ENCODE measurements at places on chromosomes 4 and X.

DNA sequence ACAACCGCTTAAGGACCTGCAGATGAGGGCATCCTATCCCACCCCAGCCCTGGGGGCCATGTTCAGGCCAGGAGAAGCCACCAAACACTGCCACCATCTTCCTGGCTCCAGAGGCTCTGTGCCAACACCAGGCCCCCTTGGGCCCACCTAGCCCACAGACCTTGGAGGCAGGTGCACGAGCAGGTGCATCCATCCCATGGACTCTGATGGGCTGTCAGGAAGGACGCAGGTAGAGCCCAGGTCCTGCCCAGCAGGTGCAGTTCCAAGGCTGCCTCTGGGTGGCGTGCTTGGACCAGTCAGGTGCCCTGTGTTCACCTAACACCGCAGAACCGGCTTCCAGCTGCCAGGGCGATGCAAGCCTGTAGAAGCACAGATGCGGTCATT lies 22.8 kb upstream of the PDE6B start:
- peak; percentile 4 for DNase-seq

DNA sequence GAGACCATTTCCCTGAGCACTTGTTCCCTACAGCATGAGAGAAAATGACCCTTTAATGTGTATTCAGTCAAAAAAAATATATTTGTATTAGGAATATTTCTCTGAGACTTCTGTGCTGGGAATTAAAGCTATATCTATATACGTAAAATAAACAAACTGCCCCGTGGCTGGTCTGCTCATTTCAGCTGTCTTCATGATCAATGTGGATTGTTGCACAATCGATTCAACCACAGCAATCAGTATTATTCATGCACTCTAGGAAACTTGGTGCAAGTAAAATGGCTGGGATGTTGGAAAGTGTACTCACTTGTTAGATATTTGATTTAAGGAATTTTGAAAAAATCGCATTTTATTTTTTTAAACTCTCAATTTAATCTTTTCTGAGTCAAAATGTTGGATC lies 307.9 kb upstream of the ZFP42 start:
- no peak for DNase-seq

GRCh38 chrX:51747671-51748070 lies 4.4 kb downstream of the GSPT2 start:
- DNase-seq = no peak

GRCh38 chr4:155603360-155603891 lies 63.2 kb upstream of the GUCY1A1 start:
- no peak for DNase-seq

DNA sequence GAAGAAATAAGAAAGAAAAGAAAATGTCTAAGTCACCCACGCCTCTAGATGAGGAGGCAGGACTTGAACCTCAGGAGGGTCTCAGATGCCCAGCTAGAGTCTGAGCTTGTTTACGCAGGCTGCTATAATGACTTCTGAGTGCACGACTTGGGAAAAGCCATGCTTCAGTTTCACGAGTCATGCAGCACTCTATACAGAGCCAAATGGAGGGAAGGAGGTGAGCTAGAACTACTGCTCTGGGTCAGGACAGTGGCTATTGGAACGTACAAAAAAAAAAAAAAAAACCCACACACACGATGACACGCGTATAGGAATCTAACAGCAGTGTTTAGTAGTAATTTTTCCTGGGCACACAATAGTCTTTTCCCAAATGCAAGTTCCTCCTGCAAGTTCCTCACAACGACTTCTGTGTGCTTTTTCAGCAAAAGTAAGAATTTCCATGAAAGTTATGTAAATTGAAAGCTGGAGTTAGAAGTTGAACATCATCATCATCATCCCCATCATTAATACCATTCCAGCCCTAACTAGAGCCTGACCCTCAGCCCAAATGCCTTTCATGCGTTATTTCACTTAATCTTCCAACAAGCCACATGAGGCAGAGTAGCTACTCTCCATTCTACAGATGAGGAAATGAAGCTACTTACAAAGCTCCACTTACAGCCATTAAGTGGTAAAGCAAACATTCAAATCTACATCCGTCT lies 36.6 kb downstream of the IRF2 start:
- DNase-seq = no peak

- DNase-seq = no peak
Observed at GRCh38 chr4:108940149-108940548, 177.3 kb upstream of the ETNPPL start.

DNA sequence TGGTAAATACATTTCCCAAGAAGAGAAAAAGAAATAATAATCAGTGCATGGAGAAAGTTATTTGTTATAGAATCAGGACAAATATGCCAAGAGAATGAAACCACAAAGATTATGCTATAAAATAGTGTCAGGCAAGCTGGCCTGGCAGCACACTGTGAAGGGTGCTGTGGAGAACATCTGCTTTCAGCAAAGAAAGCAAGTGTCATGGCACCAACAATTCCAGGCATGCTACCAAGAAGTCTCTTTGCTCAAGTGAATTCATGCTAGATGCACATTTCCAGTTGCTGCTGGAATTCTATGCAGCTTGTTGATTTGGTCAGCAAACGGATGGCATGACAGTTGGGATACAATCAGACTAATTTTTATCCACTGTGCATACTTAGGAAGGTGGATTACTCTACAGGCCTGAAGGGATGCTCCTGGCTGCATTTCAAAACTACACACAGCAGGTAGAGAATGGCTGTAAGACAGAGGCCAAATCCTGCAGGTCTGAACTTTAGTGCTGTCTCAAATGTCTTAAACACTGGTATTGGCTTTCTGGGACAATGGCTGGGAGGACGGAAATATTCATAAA lies 154.6 kb upstream of the FAT1 start:
- DNase-seq = no peak

GRCh38 chr4:62130230-62130629 lies 930.1 kb downstream of the ADGRL3 start:
- no peak for DNase-seq

DNA sequence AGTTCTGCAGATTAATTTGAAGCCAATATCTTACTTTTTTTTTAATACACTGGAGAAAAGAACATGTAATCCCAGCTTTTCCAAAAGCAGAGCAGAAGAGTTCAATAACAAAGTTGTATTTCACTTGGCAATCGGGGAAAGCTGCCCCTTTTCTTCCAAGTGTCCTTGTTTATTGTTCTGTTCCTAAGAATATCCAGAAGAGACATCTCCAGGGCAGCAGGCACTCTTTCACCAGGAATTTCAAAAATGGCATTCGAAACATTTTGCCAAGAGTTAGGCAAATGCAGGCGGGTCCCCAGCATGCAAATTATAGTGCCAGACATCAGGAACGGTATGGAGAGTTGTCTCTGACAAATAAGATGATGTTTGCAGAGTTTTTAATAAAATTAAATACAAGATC lies 494.5 kb downstream of the BCOR start:
- DNase-seq = no peak

DNA sequence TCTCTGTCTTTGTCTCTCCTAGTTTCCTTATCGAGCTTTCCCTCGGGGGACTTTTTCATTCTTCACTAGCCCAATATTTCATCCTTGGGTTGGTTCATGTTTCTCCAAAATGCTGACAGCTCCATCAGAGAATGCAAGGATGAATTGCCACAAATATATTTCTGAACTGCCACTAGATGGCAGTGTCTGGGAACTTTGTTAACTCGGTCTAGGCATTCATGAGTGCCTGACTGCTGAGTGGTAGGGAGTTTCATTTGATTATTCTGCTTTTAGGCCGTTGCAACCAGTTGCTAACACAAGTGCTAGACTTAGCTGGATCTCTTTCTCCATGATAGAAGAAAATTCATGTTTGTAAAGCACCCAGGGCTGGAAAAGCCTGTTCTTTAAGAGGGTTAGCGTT lies 73.5 kb upstream of the RAP2C start:
- DNase-seq = no peak

DNA sequence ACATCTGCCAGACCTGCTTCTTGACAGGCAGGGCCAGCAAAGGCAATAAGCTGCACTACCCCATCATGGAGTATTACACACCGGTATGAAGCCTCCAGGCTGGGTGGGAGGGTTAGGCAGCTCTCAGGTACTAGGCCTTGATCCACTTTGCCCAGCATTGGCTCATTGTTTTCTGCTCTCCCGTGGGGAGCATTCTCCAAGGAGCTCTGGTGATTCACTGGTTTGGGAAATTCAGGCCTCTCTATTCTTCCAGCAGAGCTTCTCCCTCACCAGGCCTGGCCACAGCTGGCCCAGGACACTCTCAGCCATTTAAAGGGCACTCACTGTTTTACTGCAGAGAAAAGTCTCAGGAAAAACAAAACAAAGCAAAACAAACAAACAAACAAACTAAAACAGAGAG lies 33.0 kb downstream of the DRP2 start:
- DNase-seq = no peak

GRCh38 chr4:168154546-168155277 lies 62.4 kb downstream of the ANXA10 start:
- no peak for DNase-seq

- no peak for DNase-seq
Observed at GRCh38 chrX:9062641-9063040, 28.7 kb upstream of the FAM9B start.

- DNase-seq = no peak
Observed at GRCh38 chr4:142265946-142266345, 580.2 kb downstream of the INPP4B start.

- no peak for DNase-seq
Observed at GRCh38 chrX:63354484-63354883, 3.4 kb upstream of the SPIN4 start.

All from stimulated activated CD8-positive, alpha-beta memory T cell treated with anti-CD3 and anti-CD28 coated beads, Interleukin-12 subunit alpha, Interleukin-12 subunit beta, amount 100 ng/mL, for 1 hour (primary cell).